ENCODE measurements at places on chromosomes 1 and 21. TPM values are rescaled to one million over a fixed set of nuclear protein-coding genes. Genes with fewer than 3 reads are reported as not detected.

GRCh38 chr1:154982341-154982740, 803 bp upstream of the FLAD1 start:
- DNase-seq: no peak

GRCh38 chr21:46379691-46380090, 55.7 kb downstream of the PCNT start:
- DNase-seq: no peak

DNA sequence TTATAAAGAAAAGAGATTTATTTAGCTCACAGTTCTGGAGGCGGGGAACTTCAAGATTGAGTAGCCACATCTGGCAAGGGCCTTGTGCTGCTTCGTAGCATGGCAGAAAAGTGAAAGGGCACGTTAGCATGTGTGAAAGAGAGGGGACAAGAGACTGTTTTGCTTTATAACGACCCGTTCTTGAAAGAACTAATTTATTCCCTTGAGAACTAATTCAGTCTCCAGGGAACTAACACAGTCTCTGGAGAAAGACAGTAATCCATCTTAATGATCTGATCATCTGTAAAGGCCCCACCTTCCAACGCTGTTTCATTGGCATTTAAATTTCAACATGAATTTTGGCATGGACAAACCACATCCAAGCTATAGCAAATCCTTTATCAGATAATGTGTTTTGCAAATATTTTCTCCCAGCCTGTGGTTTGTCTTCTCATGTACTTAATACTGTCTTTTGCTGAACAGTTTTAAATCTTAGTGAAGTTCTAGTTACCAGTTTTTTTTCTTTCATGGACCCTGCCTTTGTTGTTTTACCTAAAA, 26.1 kb downstream of the MTR start:
- DNase-seq: no peak

Gene S100A1
- not detected for total RNA-seq

Measured in Peyer's patch (tissue), 4 donors.